Fibroblast of skin of right biceps (primary cell): ENCODE measurements at places on chromosomes 2 and 18.

DNA sequence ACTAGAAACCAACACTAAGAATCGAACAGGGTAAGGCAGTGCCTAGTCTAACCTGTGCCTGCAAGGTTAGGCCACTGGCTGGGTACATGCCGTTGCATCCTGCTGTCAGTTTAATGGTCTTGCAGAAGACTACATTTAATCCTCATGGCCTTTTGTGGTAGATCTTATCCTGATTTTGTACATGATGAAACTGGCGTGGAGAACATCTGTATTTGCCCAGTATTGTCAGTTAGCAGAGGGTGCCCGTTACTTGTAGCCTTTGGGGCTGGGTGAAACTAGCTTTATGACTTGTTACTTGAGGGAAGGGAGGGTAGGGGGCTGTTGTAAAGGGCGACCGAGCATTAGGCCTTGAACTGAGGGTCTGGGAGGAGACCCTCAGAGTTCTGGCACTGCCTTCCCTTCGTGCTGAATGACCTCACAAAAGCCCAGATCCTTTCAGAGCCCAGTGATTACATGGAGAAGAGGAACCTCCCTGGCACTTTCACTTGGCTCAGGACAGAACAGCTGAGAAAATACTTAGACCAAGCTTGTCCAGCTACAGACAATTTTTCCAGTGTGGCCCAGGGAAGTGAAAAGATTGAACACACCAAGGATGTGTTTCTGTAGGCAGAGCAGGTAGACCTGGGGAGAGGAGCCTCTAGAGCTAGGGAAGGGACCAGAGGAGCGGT is 19.5 kb downstream of the SLC20A1 start:
- no peak for DNase-seq

DNA sequence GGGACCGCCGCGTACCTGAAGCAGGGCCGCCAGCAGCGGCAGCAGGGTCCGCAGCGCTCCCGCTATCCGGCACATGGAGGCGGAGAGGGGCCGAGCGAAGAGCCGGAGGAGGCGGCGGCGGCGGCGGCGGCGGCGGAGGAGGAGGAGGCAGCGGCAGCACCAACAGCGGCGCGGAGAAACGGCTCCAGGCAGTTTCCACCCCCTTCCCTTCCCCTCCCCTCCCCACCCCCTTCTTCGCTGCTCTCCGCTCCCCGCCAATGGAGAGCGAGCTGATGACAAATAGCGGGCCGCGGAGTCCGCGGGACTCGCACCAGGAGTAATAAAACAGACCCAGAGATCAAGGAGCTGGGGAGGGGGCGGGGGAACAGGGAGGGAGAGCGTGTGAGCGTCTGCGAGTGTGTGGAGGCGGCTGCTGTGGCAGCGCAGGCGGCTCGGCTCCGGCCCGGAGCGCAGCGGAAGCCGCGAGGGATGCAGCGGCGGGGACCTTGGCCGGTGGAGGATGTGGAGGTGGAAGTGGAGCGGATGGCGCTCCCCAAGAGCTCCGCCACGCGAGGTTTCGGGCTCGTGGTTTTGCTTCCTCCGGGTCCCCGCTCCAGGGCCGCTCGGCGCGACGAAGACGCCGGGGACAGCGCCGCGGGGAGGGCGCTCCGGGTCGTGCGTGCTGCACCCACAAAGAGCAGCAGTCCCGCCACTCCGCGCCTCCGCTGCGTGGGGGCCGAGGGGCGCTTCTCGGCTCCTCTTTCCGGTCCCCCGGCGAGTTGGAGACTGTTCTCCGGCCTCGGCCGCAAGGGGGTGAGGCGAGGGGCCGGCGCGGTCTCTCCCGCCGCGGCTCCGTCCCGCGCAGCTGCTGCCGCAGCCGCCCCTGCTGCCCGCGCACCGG is at the start of gene CDH2:
Gene CDH2 (minus strand): TSS at position 183 of the 880 bp plus-strand sequence. CDS start 108 bp downstream, at position 75.
- DNase-seq: peak; percentile 97

DNA sequence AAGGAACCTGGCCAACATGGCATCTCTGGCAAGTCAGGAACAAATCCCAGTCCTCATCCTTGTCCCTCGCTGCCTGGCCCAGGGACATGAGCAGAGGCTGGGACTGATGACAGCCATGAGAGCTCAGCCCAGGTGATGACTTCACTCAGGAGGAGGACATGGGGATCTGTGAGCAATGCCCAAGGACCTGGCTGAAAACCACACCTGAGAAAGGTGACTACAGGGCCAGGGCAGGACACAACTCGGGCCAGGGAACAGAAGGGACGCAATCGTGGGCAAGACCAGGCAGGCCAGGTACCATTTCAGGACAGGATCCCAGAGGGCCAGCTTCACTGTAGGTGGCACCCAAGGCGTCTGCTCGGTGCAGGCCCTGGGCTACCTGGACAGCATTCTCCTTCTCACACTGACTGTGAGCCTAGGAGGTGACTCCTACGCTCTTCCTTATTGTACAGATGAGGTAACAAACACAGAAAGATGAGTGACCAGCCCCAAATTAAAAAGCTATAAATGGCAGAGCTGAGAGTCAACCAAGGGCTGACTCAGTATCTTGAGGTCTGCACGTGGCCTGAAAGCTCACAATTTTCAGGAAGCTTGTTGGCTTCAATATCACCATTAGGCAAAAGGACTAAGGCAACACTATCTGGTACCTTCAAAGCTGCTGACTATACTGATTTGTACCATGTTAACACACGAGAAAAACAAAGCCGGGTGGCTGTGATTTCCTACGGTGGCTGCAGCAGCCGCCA is 141.1 kb downstream of the EIPR1 start:
- no peak for DNase-seq

DNA sequence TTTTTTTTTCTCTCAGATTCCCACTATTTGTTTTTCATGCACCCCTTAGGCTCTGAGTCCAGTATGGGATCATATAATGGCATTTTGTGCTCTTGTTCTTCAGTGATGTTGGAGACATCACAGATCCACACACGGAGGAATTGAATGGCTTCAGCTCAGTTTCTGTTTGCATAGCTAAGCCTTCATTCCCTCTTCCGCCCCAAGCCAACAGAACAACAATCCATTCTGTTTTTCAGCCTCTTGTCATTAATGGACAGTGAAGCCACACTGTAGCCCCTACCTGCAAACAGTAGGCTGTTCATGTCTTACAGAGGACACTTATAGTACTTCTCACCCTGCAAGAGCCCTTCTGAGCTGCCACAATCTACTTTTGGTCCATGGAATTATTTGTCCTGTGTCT is 64.0 kb upstream of the ZSWIM2 start:
- no peak for DNase-seq

DNA sequence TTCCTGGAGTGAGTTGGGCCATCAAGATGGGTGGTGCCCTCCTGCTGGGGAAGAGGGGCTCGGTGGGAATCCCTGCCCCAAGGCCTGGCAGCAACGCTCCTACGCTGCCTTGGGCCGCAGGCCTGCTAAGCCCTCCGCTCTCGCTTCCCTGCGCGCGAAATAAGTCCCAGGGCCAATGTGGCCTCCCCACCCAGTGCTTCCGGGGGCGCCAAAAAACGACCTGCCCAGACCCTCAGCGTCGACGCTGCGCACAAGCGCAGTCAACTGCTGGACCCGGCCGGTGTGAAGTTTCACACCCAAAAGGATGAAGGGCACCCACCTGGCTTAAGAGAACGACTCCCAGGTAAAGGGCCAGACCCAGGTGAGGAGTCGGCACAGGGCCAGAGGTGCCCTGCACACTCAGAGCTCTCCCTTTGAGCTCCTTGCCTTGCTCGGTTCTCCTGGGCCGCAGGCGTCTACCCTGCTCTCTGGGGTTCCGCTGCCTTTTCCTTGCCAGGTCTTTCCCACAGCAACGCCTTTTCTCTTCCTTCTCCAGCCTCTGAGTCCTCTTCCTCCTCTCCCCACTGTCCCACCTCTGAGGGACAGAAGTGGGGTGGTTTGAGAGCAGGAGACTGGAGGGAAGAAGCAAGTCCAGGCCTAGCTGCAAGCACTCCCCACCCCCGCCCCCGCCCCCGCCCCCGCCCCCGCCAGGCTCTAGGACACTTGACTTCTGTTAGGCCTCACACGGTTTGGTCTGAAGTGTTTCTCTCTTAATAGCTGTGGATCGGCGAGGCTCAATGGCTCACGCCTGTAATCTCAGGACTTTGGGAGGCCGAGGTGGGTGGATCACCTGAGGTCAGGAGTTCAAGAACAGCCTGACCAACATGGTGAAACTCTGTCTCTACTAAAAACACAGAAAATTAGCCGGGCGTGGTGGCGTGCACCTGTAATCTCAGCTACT is at the start of gene DNAJC5G:
Gene DNAJC5G (plus strand): TSS at position 223 of the 940 bp plus-strand sequence. CDS start 1,296 bp downstream, outside the sequence.
- no peak for DNase-seq

- no peak for DNase-seq
These were observed 18.9 kb downstream of the TTR start for GRCh38 chr18:31610286-31611205.

DNA sequence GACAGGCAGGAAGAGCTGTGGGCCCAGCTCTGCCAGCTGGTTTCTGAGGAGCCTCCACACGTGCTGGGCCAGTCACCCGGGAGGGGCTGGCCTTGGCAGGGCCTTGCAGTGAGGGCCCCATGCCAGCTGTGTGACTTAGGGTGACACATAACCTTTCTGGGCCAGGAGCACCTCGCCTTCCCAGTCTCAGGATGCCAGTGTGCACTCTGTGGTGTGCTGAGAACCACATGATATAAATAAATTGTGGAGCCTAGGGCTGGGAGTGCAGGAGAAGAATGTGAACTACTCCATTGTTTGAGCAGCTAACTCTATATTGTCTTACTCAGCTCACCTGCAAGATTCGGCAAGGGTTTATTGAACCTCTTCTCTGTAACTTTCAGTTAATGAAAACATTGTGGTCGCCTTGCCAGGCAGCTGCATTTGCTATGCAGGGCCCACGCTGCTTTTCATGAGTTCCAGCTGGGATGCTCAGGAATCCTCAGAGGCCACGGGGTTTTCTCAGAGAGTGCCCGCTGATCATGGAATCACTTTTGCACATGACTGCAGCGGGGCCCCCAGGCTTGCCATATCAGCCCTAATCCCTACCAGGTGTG is 222.3 kb downstream of the SH3RF3 start:
- peak; percentile 51 for DNase-seq

DNA sequence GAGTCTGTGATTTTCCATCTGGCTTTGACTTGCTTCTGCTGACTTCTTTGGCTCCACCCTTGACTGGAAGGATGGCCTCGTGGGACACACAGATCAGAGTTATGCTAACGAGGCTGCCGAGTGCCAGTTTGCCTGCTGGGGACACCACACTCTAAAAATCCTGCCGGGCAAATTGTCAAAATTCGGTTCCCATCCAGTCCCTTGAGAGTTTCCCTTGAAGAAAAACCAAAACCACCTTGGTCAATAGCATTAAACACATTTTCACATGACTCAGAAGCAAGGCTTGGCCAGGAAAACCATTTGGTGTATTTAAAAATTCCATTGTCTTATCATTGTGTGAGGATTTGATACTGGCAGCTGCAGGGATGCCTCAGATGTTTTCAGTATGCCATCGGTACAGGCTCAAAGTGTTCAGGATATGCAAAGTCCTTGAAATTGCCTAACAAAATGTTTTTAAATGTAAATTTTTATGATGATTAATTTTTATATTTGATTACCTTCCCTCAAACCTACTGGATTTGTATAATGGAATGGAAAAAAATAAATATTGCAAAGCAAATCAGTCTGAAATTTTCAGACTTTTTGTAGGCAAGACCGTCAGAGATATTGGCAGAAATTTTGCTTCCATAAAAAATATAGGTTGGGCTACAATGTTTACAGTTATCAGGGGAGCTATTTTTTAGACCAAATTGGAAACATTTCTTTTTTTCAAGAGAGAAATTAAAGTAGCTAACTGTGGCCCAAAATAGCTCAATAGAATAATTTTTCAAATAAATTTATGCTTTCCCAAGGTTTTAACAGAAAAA is 41.6 kb downstream of the KCNE4 start:
- DNase-seq: peak; percentile 94

DNA sequence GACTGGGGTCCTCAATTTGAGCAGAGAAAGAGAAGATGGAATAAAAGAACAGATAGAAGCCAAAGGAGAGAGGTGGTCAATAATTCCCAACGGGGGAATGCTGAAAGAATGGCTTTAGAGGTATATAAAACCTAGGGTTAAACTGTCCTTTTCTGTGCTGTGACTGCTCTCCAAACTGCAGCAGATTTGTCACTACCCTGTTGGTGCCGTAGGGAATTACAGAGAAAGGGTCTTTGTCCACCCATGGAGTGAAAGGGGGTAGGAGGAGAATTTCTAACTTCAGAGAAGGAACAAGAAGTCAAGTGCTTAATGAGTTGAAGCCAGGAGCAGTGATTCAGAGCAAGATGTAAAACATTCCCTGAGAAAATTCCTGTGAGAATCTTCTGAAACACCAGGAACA is 486.5 kb downstream of the NUP35 start:
- DNase-seq: no peak

- DNase-seq: no peak
These were observed 54.2 kb downstream of the SEMA4F start for GRCh38 chr2:74708296-74708695.

- DNase-seq: no peak
These were observed 90.1 kb upstream of the L3MBTL4 start for GRCh38 chr18:6504605-6505497.

DNA sequence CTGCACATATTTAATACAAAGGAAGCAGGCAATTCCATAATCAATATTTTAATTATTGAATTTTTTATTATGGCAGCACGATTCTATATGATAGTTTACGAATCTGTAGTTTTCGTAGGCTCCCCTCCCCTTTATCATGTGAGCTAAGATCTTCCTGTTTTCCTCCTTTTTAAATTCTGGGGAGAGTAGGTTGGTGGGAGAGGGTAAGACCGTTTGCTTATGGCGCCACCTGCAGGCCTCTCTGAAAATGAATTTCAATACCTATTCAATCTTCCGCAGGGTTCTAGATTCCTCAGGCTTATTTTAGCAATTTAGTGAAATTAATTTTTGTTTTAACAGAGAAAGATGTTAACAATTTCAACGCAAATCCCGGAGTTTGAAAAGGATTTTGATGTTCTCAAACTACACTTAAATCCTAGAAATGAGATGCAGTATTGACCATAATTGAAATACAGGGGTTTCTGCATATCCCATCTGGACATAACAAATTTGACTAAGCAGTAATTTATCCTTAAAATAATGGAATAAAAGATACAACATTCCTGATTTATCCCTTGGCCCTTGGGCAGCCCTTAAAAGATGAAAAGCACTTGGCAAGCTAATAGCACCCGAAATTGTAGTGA is 12.8 kb upstream of the GBX2 start:
- DNase-seq: peak; percentile 72

DNA sequence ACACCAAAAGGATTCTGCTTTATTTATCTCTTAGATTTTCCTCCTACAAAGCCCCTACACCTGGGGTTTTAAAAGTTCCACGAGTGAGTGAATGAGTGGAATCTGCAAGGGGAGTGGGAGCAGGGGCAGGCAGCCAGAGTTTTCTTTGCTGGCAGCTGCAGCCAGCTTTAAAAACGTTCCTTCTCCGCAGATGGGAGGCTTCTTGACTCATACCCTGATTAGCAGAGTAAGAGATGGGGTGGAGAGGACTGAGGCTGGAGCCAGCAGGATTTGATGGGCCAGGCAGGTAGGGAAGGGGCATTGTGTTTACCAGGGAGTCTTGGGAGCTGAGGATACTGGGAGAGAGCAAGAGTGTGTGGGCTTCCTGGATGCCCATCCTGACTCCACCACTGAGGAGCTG is 99.6 kb upstream of the TNP1 start:
- no peak for DNase-seq

GRCh38 chr2:238786792-238787490 is 60.9 kb upstream of the TWIST2 start:
- peak; percentile 62 for DNase-seq
